NCI-H226 (cell line): ENCODE measurements at places on chromosomes 12 and 14.

GRCh38 chr12:56958422-56958821, 1.0 kb upstream of the RDH16 start:
- no peak for DNase-seq

DNA sequence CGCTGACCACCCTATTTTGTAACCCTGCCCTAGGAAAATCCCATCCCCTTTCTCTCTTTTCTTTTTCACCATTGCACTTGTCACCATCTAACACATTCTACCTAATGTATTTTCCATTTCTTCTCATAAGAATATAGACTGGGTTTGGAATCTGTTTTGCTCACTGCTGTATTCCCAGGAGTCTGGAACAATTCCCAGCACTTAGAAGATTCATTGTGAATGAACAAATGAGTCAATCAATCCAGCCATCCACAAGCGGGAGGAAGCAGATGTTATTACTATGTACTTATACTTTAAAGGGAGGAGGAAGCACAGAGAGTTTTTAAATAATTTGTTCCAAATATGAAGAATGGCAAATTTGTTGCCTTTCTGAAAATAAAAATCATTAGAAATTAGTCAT, 142.1 kb downstream of the KIF21A start:
- no peak for DNase-seq

DNA sequence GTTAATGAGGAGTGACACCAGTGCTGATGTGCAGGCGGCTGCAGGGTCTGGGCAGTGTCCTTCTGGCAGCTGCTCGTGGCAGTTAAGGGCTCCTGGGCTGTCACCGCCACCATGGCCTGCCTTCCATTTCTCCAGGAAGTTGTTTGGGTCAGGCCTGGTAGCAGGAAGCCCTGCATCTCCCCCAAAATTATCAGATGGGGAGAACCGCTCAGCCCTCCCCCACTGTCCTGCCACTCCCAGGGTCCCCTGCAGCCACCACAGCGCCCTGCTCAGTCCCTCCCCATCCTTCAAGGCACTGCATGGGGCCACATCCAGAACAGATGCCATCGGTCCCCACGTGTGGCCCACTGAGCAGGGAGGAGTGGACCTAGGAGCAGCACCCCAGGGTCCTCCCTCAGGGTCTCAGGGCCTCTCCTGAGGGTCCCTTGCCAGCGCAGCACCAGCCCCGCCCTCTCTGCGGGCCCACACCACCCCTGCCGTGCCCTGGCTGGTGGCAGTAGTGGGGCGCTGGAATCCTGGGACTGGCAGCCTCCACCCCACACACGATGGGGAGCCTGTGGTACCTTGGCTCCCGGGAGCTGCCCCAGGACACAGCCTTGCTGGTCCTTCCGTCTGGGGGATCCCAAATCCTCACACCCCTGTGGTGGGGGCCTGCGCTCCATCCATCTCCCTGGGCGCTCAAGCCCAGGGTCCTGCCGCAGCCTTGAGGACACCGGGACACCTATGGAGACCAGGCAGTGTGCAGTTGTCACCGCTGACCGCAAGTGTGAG, 10.3 kb upstream of the AMN start:
- no peak for DNase-seq

DNA sequence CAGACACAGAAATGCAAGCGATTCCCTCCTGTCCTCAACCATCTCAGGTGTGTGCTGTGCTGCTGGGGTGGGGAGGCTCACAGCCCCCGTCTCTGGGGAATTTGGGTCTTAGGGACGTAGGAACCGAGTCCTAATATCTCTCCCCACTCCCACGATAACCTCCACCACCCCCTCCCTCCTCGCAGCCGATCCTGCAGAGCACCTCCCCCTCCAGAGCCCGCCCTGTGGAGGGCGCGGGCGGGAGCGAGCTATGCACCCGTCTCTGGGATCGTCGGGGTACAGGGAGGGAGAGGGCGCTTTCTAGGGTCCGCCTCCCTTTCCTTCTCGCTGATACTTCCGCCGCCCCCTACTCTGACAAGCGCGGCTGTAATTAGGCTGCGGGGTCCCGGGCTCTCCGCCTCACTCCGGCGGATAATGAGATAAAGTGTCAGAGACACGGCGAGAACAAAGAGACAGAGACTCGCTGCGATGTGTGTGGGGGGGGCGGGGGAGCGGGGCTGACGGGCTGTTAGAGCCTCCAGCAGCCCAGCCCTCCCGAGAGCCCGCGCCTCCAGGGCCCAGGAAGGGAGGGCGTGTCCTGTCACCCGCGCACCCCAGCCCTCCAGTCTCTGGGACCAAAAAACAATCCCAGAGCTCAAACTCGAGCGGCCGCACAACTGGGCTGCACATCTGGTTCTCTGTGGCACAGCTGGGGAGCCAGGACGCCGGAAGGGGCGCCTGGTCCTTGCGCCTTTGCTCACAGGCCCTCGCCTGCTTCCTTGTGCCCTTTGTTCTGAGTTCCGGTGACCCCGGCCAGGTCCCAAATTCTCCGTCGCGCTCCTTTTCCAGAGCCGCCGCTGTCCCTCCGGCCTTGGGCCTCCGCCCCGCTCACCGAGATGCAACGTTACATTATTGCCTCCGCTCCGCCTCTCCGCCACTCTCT, 8.7 kb downstream of the SHMT2 start:
- DNase-seq, result no peak

- no peak for DNase-seq
Measured at GRCh38 chr12:24608637-24609285, 340.1 kb downstream of the BCAT1 start.

- no peak for DNase-seq
Measured at GRCh38 chr12:34335819-34336262, 313.5 kb downstream of the ALG10 start.

DNA sequence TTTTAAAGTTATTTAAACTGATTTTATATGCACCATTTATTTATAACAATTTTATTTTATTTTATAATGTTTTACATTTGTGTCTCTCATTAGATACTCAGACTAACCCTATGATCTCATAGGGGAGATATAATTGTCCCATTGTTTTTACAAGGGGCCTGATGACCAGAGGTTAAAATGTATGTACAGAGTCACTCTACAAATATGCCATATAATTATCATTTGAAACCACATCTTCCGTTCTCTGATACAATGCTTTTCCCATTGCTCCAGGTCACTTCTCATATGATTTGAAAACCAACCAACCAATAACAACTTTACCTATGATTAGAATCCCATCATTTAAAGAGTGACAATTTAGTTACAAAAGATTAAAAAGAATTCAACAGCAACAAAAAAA, 137.8 kb downstream of the GPHN start:
- DNase-seq, result no peak

GRCh38 chr14:99157246-99157645, 114.8 kb downstream of the BCL11B start:
- no peak for DNase-seq

- no peak for DNase-seq
Measured at GRCh38 chr12:110993434-110993833, 73.1 kb upstream of the MYL2 start.

GRCh38 chr12:67818459-67818903, 169.9 kb downstream of the DYRK2 start:
- DNase-seq, result no peak

DNA sequence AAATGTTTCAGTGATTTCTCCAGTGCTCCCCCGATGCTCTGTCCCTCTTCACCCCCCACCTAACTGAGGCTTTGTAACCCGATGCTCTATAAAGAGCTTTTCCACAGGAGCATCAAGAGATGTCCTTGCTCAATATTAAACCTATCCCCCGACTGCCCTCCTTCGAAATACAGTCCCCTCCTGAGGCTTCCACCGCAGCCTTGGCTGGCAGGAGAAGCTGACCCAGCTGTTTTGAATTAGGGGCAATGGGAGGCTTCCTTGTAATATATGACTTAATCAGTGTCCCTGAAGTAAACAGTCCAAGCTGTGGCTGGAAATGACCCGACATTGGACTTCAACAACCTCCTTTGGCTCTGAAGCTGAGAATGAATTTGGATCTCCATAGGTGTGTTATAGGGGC, 62.4 kb downstream of the TMEM30B start:
- no peak for DNase-seq

DNA sequence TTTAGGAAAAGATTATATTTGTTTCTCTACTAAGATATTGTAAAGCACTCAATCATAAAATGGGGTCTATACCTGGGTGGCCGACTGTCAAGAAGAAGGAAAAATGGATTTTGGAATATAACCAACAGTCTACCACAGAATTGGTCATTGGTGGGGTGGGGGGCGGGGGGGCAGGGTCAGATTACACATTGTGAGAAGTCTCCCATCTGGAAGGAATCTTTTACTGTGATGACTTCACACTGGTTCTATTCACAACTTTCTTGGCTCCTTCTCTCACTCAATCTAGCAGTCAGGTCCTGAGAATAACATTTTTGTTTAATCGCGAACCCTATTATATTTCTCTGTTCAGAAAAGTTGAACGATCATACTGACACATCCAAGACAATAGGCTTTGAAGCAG, 8.7 kb upstream of the CLEC4E start:
- DNase-seq, result no peak

DNA sequence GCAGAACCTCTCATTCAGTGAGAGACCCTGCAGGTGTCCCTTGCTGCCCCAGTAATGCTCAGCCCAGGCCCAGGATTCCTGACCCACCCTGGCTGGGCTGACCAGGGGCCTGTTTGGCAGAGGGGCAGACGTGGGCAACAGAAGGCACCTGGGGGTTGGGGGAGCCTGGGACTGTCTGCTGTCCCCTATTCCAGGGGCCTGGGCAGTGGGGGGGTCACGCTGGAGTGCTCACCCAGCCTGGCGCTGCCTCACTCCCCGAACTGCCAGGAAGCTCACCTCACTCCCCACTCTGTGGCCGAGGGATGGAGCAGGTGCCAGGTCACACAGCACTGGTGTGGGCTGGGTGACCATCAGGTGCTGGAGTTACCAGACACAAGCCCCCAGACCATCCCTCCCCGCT, 22.6 kb upstream of the NUDT14 start:
- DNase-seq, result no peak

DNA sequence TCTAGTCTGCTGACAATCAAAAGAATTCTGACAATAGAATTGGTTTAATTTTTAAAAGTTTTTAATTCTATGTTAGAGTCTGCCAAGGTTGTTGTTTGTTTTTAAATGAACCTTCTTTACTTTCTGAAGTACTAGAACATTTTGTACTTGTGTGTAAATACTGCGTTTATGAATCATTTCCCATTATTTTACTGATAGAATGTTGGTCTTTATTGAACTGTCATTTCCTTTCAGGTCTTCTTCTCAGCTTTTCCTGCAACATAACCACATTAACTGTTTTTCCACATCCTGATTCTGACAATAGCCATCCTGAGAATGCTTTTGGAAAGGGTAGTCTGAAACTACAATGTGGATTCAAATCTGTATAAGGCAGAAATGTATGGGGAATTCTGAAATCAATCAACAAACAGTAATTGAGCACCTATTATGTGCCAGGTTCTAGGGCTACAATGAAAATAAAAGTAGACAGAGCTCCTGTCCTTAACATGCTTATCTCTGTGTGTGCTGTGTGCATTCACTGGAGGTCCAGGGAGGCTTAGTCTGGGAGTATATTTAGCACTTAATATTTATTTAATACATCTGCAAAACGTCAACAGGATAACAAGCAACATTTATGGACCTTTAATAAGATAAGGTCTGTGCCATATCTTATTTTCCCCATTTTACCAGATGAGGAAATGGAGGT, 73.1 kb upstream of the SLC38A2 start:
- no peak for DNase-seq

DNA sequence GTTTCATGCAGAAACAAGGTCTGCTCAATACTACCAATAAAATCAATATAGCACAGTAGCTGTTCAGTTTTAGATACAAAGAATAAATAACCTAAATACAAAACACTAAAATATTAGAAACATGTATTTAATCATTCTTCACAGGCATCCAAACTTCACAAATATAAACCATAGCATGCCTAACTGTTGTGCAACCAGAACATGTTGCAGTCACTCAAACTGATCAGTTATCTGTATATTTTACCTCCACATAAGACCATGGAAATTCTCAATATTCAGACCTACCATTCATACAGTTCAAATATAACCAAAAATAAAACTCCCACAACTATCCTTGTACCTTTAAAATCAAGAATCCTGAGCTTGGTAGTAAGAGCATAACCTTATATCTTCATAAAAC, 83.1 kb upstream of the PAWR start:
- no peak for DNase-seq

GRCh38 chr12:27968972-27969623, 3.4 kb downstream of the PTHLH start:
- DNase-seq, result no peak

DNA sequence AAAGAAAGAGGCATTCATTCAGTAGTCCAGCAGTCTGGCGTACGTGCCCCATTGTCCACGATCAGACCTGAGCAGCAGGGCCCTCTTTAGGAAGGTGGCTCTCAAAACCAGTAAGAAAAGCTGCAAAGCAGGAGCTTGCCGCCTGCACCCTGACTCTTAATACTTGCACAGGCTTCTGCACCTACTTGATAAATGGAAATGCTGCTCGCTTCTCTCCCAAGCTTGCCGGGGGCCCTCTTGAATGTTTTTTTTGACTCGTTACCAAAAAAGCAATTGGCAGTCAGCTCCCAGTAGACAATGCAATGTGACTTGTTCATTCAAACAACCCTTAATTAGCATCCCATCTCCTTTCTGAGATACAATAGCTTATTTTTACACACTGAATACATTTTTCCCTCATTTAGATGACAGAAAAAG, 27.2 kb upstream of the PTPRB start:
- DNase-seq, result no peak

- DNase-seq, result no peak
Measured at GRCh38 chr12:132603240-132604150, 6.9 kb downstream of the LRCOL1 start.

- DNase-seq, result no peak
Measured at GRCh38 chr14:80940146-80940545, 1.4 kb downstream of the CEP128 start.

DNA sequence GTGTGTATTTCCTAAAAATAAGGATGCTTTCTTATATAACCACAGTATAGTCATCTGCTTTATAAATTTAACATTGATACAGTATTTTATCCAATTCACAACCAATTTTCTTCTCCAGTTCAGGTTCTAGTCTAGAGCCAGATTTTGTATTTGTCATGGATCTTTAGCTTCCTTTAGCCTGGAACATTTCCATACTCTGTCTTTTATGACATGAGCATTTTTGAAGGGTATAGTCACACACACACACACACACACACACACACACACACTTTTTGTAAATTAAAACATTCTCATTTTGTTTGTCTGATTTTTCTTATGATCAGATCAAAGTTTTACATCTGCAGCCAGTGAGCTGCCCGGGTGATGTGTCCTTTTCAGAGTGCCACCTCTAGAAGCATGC, 25.4 kb downstream of the CGRRF1 start:
- DNase-seq, result no peak

GRCh38 chr12:31023271-31023724, 50.4 kb upstream of the DDX11 start:
- no peak for DNase-seq

DNA sequence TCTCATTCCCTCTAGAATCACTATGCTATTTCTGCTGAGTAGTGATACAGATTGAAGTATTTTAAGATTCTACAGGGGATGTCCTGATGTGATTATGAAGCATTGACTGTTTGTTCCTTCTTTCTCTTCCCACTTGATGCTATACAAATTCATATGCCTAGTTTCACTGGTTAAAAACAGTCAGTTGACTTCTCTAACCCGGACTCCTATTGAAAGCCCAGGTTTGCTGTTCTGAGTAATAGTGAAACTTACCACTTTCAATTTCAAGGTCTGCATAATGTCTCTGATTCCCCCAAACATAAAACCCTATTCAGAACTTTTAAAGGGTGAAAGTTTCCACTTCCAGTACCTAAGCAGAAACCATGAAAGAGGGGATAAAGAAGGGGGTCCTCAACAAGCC, 117.7 kb upstream of the RPL10L start:
- DNase-seq, result no peak

- no peak for DNase-seq
Measured at GRCh38 chr14:30142216-30142615, 214.6 kb upstream of the PRKD1 start.
